ENCODE measurements at places on chromosomes 5 and 9.
A peak's percentile ranks its signal among the peaks of the same experiment; 100 is the strongest.

DNA sequence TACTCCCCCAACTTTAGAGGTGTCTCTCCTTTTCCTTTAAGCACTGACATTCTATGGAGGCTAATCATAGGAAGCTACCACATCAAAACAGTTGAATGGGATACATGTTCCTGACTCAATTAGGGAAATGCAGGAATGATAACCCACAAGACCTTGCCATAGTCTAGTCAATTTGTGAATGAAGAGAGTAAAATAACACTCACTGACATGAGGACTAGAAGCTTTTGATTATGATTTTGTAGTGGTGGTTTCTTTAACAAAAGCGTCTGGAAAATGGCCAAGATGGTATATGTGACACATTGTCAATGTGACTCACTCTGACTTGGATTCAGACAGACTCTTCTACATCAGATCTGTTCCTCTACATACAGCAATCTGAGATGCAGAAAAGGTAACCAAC is 13.7 kb upstream of the PRELID2 start:
- no peak for DNase-seq

GRCh38 chr9:114652776-114653555 is 4.6 kb downstream of the TEX53 start:
- no peak for DNase-seq

- peak; percentile 26 for DNase-seq
Observed at GRCh38 chr9:132849185-132849706, 28.8 kb downstream of the AK8 start.

GRCh38 chr9:4241552-4241951 is 58.3 kb downstream of the GLIS3 start:
- DNase-seq = no peak

GRCh38 chr5:125376059-125376641 is 629.7 kb upstream of the ZNF608 start:
- no peak for DNase-seq

DNA sequence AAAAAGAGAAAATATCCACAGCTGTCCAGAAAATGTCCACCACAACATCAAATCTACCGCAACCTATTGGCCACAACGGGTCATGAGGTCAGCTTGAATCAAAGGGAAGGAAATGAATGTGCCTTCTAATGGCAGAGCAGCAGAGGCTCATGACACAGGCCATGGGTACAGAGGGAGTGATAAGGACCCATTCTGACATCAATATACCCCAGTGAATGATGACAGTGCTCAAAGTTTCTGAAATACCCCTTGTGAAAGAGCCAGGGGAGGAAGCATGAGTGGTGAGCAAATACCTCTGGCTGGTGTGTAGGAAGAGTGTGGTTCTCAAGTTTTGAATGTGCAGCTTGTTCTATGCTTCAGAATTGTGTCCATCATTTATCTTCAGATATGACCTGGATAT is 348.2 kb downstream of the IRX1 start:
- DNase-seq = no peak

GRCh38 chr9:91720751-91721705 is 229.0 kb downstream of the ROR2 start:
- no peak for DNase-seq

- DNase-seq = no peak
Observed at GRCh38 chr9:68932458-68932857, 81.5 kb downstream of the PRKACG start.

DNA sequence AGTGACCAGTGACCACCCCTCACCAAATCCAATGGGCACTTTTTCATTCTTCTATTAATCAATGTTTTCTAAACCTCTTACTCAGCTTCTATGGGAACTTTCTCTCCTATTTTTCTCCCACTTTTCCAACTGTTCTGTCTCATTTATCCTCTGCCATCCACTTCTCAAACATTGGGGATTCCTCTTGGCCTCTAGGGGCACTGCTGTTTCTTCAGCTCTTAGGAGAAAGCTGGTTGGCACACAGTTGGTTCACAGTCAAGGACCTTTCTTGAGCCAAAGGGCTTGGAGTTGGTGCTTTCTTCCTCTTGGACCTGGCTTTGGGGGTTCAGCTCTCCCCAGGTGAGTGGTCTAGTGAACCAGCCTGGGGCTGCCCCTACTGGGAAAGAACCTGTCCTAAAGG is 112.2 kb upstream of the LHFPL2 start:
- DNase-seq = no peak

DNA sequence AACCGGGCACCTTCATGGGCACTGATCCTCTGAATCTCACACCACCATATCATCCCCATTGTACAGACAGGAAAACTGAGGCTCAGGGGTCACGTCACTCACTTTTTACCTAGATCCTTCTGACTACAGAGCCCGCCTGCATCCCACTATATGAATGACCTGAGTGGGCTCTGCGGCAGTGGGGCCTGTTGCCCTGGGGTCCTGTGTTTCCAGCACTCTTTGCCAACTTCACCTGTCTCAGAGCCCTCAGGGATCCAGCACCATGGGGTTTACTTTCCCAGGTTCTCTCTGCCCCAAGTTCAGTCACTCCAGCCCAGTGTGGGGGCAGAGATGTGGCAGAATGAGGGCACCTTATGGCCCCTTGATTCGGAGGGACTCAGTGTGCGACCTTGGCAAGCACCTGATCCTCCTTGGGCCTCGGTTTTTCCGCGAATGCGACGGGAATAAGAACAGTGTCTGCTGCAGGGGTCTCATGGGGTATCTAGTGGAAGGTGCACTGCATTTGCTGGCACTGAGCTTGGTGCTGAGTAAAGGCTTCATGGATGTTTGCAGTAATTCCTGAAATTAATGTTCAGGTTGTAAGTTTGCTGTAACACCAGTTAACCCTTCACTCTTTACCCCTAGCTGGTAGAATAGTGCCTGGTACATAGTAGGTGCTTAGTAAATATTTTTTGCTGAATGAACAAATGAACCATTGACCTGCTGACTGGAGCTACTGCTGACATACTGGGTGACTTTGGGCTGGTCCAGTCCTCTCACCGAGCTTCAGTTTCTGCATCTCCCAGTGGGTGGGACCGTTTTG is 47.1 kb upstream of the BOD1 start:
- no peak for DNase-seq

DNA sequence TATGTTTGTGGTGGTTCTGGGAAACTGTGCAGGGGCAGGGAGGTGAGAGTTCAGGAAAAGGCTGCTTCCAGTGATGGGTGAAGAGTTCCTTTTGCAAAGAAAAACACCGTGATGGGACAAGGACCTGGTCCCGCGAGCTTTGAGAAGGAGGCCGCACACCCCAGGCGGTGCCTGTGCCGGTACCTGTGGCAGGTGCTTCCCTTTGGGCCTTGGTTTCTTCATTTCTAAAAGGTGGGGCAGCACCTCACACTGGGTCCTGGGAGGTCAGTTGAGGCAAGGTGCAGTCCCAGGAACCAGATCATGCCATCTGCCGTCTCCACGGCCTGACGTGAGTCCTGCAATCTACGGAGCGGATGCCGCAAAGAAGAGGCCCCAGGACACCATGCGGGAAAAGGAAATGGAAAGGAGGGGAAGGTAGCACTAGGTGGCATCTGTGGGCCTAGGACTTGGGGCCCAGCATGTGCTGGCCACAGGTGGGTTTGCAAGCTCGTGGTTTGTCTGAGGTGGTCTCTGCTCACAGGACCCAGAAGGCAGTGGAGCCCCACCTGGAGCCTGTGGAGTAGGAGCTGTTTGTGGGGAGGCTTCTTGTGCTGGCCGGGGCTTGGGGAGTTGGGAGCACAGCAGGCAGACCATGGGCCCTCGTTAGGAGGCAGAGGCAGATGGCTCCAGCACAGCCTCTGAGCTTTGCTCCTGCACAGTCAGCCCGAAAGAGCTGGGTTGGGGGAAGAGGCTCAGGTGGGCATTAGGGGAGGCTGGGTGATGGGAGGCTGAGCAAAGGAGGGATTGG is 131.6 kb downstream of the CACNA1B start:
- no peak for DNase-seq

GRCh38 chr5:145244788-145245187 is 590.4 kb downstream of the PRELID2 start:
- DNase-seq = no peak

DNA sequence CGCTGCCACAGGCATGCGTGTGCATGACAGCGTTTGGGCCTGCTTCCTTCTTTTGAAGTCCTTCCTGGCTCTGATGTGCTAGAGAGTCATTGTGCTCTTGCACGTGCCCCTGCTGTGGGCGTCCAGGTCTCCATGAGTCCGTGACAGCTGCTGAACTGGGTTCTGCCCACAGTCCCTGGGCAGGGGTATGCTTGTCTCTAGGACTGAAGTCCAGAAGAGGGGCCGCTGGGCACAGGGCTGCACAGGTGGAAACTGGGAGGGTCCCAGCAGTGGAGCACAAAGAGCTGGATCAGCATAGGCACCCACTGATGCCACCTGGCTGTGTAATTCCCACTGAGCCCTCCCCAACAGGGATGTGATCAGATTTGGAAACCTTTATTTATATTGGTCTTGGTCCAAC is 169.4 kb downstream of the IRX2 start:
- no peak for DNase-seq

DNA sequence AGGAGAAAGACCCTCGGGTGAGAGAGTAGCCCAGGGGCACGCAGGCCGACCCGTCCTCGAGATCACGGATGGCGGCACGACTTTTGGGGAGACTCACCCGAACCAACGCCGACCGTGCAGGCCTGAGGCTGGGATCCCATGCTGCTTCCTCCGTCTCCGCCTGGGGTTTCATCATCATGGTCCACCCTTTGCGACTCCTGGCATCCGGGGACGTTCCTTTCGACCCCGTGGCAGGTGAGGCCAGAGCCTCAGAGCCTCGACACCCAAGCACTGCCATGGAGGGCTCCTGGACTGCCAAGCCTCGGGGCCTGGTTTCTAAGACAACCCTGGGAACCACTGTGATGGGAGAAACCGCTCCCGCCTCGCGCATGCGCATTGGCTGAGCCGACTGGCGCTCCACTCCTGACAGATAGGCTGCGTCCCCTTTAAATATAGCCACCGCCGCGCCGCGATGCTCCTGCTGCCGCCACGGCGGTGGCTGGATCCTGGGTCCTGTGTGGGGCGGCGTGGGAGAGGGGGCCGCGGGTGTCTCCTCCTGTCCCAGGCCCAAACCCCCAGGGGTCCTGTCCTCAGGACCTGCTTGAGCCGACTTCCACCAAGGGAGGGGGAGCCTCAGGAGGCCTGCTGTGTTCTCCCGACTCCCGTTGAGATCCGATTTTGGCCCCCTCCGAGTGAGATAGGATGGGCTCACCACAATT is 481.6 kb downstream of the SPATA31A7 start:
- no peak for DNase-seq

DNA sequence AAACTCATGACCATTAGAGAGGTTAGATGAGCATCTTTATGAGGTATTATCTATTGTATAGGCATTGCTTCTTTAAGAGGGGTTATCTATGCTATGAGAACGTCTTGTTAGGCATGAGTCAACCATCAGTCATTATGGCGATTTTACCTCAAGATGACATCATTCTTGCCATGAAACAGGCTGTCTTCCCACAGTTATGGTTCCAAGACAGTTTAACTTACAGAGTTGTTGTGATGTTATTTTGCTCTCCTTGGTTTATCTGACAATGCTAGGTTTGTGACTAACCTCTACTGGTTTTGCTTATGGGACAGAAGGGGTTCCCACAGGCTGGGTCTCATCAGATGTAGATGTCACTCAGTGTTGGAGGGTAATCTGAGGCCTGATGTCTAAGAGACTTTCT is 1864.7 kb upstream of the ACO1 start:
- no peak for DNase-seq

DNA sequence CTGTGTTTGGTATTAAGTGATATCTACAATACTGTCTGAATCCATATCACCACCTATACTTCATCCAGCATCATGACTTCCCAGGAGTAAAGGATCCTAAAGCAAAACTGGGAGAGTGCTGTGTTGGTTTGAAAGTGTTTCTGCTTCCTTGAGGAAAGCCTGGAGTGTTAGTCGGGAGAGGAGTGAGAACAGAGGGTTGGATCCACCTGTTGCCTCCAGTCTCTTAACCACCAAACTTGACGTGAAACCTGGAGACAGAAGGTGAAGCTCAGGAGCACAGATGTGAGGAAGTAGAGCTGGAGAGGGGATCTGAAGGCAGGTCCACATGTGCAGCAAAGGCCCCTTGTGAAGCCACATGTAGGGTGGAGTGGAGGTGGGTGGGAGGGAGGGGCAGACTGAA is 88.2 kb downstream of the EGFLAM start:
- no peak for DNase-seq

DNA sequence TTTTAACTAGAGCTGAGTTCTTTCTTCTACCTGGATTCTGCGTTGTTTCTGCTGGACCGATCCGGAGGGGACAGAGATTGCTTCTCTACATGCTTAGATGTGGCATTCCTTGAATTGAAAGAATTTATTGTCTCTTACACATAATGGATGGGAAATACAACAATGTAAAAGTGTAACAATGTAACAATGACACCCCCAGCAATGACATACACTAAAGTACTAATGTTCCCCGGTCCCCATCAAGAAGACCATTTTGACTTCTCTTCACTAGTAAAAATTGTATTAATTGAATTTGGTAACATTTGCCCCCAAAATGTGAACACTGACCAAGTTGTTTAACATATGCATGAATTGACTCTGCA is 760.2 kb downstream of the TAF11L14 start:
- no peak for DNase-seq

GRCh38 chr9:35627575-35627974 is 9.4 kb upstream of the CD72 start:
- no peak for DNase-seq
